GM10248 (cell line): ENCODE measurements at places on chromosomes 5 and 9.

- DNase-seq, result no peak
Observed at GRCh38 chr5:166088389-166089039, 2202.9 kb upstream of the WWC1 start.

GRCh38 chr5:103464835-103465484 is 97.6 kb downstream of the NUDT12 start:
- no peak for DNase-seq

- no peak for DNase-seq
Observed at GRCh38 chr9:134842321-134842720, 38.3 kb upstream of the FCN2 start.

GRCh38 chr5:50420343-50420935 is 20.6 kb downstream of the EMB start:
- no peak for DNase-seq

- DNase-seq, result no peak
Observed at GRCh38 chr9:126217250-126217653, 109.4 kb upstream of the MVB12B start.

DNA sequence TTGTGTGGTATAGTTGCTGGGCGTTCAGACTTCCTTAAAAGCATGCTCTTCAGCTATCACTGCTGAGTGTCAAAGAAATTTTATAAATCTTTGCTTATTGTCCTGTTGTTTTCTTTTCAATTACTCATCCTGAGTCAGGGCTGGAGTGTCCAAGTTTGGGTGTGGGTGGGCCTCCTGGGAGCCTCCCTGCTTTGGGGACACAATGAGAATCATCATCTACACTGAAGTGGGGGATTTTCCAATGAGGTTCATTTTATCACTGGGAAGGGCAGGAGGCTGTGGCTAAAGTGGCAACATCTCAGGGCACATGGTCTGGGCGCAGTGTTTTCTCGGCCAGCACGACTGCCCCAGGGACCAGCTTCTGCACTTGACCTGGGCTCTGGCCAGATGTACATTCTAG is 19.5 kb downstream of the GFPT2 start:
- DNase-seq, result no peak

DNA sequence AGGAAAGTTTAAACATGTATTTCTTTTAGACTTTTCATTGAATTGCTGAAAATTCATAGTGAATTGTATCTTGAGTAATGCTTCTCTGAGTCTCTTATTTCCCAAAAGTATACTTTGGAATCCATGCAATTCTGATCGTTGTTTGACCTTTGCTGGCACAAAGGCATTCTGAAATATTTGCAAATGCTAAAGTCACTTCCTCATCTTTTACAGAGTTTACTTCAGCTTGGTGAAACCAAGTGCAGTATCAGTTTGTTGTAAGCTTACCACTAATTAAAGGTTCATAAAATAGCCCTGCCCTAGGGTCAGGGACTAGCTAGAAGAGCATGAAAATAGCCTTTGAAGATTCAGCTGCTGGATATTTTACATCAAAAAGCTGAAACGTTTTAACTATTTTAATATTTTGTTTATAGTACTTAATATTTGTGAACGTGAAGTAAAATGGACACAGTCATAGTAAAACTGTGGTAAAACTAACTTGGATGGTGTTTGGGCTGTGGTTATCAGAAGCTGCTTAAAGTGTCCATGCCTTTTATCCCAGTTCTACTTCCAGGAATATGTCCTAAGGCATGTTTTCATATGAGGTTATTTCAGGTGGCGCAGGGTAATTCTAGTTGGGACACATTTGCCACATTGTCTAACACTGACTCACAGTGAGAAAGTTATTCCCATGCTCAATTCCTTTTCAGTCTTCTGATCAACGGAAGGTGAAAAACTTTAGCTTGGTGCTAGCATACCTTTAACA is 45.3 kb downstream of the SLC22A5 start:
- DNase-seq, result no peak

DNA sequence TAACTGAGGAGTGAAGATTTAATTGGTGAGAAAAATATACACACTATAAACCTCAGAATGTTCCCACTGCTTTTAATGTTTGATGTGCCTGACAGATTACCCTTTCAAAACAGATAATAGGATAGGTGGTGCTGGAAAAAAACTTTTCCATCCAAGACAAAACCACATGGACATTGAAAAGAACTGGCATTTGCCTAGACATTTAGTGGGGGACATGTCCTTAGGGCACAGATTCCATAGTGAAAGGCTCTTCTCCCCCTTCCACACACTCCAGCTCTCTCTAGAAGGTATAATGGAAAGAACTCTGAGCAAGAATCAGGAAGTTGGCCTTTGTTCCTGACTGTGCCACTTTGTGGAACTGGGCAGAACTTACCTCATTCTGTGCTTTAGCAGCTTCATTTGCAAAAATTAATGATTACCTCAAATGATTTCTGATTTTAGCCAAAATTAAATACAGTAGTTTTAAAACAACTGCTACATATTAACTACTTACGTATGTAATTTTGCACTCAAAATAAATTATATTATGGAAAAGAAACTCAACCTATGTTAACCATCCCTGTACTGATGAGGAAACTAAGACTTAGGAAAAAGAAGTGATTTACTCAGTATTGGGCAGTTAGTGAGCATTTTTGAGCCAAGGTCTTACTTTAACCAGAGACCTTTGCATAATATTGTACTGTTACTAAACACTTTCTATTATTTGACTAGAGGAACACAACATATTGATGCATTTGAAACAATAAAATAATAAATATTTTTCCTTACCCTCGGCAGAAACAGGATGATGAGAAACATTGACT is 43.3 kb downstream of the TMC1 start:
- DNase-seq, result no peak

DNA sequence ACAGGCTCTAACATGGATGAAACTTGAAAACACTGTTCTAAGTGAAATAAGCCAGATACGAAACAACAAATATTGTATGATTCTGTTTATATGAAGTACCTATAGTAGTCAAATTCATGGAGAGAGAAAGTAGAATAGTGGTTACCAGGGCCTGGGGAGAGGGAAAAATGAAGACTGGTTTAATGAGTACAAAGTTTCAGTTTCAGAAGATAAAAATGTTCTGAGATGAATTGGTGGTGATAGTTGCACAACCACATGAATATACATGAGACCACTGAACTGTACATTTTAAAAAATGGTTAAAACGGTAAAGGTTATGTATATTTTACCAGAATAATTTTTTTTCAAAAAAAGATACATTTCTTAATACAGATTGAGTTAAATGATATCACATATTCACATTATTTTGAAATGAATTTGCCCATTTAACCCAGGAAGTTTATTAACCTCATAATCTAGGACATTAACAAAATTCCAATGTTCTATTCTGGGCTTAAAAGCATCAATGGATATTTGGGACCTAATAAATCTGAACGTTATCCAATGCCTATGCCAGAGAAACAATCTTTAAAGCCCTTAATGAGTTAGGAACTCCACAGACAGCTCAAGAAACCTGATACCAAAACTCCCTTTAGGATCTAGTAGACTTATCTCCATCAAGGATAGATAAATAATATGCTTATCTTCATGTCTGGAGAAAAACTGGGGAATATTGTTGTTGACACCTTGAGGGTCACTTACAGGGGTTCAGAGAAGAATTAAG is 521.3 kb downstream of the EFNA5 start:
- DNase-seq, result no peak

DNA sequence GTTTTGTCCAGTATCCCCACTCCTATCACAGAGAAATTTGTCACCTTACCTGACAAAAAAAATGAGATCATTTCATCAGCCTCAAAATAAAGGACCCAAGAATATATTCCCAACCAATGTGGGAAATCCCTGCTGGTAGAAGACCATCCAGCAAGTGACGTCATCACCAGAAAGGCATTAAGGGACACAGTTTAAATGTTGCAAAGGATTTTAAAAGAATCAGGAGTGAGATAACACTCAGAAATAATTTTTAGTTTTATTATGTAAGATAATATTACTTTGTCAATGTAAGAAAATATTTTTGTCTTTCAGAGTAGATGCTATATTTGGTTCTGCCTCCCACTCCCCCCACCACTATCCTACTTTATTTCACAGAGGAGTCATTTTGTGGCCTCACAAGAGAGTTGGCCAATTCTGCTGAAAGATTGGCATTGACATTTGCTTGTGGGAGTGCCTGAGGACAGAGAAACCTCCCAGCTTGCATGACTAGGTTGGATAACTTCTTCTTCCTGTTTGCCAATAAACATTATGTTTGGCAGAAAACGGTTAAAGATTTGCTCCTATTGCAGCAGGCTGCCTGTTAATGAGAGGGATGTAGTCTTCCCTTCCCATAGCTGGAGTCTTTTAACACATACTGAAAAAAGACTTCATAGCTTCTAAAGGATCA is 288.6 kb upstream of the DAB2 start:
- no peak for DNase-seq

GRCh38 chr9:6907772-6908381 is 150.1 kb downstream of the KDM4C start:
- DNase-seq, result no peak
